ENCODE measurements at places on chromosomes 4 and X.

DNA sequence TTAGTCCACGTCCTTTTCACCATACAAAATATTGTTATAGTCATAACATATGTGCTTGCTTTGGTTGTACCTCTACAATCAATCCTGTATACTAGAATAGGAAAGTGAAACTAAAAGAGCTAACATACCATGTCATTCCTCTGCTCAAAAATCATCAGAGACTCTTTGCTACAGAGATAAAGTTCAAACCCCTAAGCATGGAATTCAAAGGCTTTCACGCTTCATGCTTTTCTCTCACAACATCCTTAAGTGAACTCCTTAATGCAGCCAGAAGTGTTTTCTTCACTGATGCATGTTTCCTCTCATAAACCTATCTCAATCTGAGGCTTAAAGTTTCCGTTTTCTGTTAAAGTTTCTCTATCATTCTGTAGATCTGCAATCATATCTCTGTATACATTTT is 744.6 kb upstream of the IGFBP7 start:
- DNase-seq: peak; percentile 6

- no peak for DNase-seq
These were observed 62.7 kb downstream of the MAML3 start for GRCh38 chr4:140091305-140091704.

GRCh38 chr4:122219356-122219755 is 67.2 kb downstream of the BLTP1 start:
- DNase-seq: no peak

DNA sequence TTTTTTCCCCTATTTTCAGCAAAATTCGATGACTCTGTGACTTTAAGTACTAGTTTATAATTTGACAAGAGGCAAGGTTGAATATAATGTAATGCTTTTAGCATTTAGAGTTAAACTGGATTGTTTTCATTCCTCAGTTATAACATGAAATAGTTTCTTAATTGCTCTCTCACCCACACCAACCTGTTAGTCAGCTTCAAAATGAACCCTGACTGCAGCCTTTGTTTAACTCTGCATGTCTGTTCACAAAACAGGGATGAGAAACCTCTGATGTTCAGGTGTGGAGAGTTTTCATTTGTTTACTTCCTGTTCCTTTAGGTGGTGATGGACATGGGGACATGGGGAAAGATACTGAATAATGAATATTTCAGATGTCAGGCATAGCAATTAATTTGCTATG is 49.9 kb upstream of the MND1 start:
- DNase-seq: no peak

- no peak for DNase-seq
These were observed 66.1 kb downstream of the DNAAF6 start for GRCh38 chrX:107272431-107272921.

GRCh38 chr4:24928708-24929107 is 15.9 kb upstream of the CCDC149 start:
- DNase-seq: no peak

All from NAMALWA (cell line).